ENCODE measurements at places on chromosomes 1 and 21.
A peak's percentile ranks its signal among the peaks of the same experiment; 100 is the strongest.

GRCh38 chr1:28986306-28986910 lies 72.0 kb downstream of the EPB41 start:
- DNase-seq: no peak

- peak; percentile 46 for DNase-seq
Measured at GRCh38 chr1:211135342-211135950, 1.5 kb upstream of the KCNH1 start.

DNA sequence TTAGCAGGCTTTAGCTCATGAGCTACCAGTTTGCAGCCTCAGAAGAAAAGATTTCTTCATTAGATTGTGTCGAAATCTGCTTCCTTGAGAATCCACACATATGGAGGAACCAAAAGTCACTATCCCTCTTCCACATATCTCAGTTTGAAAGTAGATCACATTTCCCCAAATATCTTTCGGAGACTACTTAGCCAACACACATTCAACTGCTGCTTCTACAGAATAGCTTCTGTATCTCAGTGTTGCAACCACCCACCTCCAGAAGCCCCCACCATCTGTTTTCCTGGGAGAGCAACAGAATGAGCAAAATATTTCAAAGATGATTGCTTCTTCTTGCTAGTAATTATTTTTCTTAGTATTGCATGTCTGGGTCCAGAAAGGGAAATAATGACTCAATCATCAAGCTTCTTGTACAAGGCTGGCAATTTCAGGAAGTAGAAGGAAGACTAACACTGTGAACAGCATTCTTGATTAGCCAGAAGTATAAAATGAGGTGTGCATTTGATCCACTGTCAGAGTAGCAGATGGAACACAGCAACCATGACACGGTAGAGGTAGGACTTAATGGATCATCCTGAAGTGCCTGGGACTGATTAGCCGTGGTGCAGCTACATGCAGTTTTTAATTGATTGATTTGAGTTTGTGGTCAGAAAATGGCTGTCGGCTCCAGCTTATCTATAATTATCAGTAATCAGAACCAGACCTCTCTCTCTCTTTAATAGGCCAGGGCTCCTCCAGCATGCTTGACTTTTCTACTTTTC lies 24.9 kb downstream of the ZC3H11B start:
- DNase-seq: no peak

DNA sequence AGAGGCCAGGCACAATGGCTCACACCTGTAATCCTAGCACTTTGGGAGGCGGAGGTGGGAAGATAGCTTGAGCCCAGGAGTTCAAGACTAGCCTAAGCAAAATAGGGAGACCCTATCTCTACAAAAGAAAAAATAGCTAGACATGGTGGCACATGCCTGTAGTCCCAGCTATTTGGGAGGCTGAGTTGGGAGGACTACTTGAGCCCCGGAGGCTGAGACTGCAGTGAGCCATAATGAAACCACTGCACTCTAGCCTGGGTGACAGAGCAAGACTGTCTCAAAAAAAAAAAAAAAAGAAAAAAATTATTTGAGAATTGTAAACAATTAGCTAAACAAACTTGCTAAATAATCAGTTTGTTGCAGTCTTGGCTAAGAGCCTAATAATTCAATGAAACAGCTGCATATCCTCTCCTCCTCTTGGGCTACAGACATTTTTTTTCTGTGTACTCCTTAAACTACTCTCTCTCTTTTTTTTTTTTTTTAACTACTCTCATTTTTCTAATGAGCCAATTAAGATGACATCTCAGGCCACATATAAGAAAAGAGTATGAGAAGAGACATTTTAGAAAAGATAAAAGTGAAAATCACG lies 10.5 kb upstream of the DNAJB4 start:
- DNase-seq: no peak

DNA sequence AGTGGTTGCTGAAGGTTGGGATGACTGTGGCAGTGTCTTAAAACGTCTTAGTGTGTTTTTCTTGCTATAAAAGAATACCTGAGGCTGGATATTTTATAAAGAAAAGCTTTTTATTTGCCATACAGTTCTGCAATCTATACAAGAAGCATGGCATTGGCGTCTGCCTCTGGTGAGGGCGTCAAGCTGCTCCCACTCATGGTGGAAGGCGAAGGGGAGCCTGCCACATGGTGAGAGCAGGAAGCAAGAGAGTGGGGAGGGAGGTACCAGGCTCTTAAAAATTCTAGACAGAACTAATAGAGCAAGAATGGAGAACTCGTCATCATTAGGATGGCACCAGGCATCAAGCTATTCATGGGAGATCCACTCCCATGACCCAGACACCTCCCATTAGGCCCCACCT lies 140.5 kb downstream of the CACNA1E start:
- DNase-seq: no peak

DNA sequence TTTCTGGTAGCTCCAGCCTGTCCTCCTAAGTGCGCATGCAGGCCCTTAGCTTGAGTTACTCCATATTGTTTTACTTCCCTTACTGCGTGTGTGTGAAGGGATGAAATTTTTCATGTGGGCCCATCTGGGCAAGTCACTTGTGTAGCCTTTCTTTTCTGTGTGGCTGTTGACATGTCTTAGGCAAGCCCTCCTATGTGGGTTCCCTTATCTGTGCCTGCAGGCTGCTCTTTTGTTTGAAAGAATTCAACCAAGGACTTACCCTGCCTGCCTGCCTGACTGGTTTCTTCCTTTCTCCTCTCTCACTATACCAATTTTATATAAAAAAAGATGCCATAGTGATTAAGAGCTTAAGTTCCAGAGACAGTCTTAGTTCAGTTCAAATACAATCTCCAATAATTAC lies 249.3 kb downstream of the ATG4C start:
- no peak for DNase-seq

- no peak for DNase-seq
Measured at GRCh38 chr21:42505090-42505726, 8.4 kb upstream of the SLC37A1 start.

DNA sequence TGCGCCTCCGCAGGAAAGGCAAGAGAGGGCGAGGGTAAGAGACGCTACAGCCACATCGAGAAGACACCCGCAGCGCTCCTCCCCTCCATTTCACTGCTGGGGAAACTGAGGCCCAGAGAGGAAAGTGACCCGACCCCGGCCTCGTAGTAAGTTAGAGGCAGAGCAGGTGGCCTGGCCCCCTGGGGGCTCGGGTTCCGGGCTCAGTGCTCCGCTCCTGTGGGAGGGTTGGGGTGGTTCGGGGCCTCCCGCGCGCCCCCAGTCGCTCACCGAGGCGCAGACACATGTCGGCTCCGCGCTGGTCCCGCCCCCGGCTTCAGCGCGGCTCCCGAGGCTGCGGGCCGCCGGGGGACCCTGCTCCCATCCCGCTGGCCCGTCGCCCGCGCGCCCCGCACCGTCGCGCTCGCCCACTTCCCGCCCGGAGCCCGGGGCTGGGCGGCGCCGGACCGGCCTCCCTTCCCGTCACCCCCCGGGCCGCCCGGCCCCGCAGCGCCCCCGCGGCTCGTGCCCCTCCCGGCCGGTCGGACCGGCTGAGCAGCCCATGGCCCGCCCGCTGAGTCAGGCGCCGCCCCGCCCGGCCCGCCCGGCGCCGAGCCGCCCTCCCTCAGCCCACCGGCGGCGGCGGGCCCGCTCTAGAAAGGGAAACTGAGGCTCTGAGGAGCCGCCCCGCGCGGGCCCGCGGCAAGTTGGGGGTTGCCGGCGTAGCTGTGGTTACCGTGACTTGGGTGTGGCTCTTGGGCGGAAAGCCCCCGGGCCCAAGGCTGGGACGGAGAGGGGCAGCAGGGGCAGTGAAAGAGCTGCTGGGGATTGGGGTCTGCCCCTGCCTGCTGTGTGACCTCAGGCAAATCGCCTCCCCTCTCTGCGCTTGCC lies at the start of gene TMEM54:
TMEM54 (minus strand) TSS at position 434 of the 867 bp plus-strand sequence; CDS start at position 283, 151 bp downstream.
- peak; percentile 55 for DNase-seq

DNA sequence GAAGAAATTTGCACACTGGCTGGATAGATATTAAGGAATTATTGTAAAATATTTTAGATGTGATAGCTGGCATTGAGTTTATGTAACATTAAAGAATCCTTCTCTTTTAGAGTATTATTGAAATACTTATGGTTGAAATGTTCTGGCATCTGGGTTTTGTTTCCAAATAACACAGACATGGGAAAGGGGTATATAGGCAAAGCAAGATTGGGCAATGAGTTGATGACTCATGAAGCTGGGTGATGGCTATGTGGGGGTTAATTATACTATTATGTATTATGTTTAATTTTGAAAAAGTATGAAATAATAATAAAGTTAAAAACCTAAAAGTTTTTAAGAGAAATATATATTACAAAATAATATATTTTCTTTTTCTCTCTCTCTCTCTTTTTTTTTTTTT lies 12.5 kb upstream of the PTPN14 start:
- no peak for DNase-seq

- no peak for DNase-seq
Measured at GRCh38 chr1:25039229-25039628, 109.2 kb upstream of the RUNX3 start.

DNA sequence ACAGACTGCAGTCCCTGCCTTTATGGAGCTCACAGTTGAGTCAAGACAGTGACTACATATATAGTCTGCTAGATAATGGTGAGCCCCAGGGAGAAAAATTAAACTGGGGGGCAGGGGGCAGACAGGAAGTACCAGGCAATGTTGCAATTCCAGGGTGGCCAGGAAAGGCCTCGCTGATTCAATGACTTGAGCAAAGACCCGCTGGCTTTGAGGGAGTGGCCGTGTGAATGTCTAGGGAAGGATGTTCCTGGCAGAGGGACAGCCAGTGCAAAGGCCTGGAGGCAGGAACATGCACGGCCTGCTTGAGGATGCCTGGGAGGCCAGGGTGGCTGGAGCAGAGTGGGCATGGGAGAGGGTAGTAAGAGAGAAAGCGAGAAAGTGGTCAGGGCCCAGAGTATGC lies 23.0 kb upstream of the EPHA8 start:
- no peak for DNase-seq

- no peak for DNase-seq
Measured at GRCh38 chr1:101187297-101187696, 49.5 kb upstream of the S1PR1 start.

DNA sequence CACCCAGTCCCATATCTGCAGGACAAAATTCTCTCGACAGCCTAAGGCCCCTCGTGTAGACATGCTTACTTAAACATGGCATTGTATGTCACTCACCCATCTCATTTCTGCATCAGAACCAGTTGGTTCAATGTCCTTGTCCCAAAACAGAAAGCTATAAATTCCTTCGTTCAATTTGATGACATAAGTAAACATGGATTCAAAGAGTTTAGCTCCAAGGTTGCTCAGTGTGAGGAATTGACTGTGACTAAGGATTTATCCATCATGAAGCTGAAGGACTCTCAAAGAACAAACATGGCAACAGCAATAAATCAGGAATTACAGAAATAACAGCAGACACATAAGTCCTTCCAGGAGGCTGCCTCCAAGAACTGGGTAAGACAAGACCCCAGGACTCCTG lies 237.2 kb downstream of the TOMM20 start:
- no peak for DNase-seq

- DNase-seq: no peak
Measured at GRCh38 chr1:75583282-75583681, 27.6 kb downstream of the SLC44A5 start.

DNA sequence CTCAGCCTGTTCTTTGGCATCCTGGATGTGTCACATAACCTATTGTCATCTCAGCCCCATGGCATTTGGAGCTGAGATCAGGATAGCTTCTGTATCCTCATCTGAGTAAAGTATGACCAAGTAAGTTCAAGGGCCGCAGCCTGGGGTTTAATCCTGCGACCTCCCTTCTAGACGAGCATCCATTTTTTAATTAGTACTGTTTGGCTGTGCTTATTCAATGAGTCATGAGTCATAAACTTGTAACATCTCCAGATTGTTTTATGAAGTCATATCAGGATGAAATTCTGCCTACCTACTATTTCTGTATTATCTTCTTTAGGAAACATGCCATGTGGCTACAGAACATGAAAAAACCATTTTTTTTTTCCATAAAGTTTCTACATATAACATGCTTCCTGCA lies 119.1 kb downstream of the ERG start:
- no peak for DNase-seq

Data from mammary epithelial cell (primary cell).